Naive thymus-derived CD4-positive, alpha-beta T cell (primary cell): ENCODE measurements at places on chromosomes 5 and 9. TPM values are rescaled to one million over a fixed set of nuclear protein-coding genes. Genes with fewer than 3 reads are reported as not detected.
A peak's percentile ranks its signal among the peaks of the same experiment; 100 is the strongest.

SHROOM1 gene
- not detected for polyA plus RNA-seq

GRCh38 chr9:70043689-70044489 is at the start of gene MAMDC2:
MAMDC2 (plus strand) TSS chr9:70043848; CDS start chr9:70044198, 350 bp downstream.
- no peaks in the 10 kb centered on the region for H3K4me1 ChIP-seq
- H3K36me3 ChIP-seq = no peaks in the 10 kb centered on the region
- no peak within 1 kb of the TSS for H3K4me3 ChIP-seq
- no peaks in the 10 kb centered on the region for H3K27me3 ChIP-seq
- H3K27ac ChIP-seq = no peak within 1 kb of the TSS
- DNase-seq = no peak

DNA sequence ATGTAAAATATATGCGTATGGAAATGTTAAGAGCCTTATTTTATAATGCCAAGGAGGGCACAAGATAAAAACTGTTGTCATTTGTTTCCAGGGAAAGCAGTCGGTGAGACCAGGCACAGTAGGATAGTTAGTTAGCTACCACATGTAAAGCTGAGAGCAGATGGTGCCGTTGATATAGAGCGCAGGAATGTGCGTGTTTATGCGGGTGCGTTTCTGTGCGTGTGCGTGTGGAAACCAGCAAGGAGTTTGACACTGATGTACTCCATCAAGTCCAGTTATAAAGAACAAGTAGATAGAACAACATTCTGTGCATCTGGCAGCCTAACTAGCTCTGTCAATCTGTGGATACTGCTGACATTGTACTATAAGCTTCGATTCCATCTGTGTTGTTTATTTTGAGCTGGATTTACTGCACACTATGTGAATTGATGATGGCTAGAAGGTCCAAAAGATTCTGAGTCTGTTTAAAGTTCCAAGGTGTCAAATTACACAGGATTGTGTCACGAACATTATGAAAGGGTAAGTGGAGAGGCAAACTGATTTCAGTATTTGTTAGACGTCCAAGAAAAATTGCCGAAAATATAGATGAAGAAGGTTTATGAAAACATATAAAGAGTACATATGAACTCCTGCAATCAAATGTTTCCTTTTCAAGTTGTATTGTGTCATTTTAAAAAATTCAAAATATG is 494.9 kb upstream of the MEF2C start:
- H3K36me3 ChIP-seq = no peaks in the 10 kb centered on the region
- H3K27me3 ChIP-seq = no peaks in the 10 kb centered on the region

CD72 gene
- polyA plus RNA-seq = 0.40 TPM

DNA sequence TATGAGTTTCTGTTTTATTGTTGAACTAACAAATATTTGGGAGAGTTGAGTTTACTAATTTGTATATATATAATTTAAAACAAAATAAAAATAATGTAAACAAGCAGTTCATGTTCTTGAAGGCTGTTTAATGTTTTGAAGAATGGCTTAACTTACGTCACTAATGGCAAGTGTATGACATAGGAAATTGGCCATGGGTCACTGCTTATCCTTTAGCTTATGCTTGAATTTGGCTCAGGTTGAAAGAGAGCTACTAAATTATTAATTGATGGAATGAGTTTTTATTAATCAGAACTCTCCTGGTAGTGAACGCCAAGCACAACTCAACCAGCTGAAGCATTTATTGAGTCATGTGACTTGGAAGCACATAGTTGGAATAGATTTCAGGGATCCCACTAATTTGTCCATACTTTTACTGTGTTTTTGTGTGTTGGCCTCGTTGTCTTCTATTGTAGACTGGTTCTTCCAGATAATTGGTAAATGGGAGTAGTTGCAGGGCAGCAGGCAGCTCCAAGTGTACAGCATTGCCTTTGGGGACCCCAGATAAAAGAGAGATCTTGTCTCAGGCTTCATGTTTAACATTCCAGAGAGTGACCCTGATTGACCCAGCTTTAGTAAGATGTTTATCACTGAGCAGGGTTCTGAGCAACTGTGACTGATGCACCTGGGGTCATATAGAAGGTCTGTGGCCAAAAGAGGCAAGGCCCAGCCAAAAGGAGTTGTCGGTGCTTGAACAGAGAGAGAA is 13.5 kb downstream of the C5orf58 start:
- peaks cover 58% of the 10 kb centered on the region for H3K36me3 ChIP-seq
- DNase-seq = no peak
- H3K27ac ChIP-seq = no peak overlapping the region
- H3K4me1 ChIP-seq = no peaks in the 10 kb centered on the region
- no peak overlapping the region for H3K4me3 ChIP-seq
- H3K27me3 ChIP-seq = no peaks in the 10 kb centered on the region

DNA sequence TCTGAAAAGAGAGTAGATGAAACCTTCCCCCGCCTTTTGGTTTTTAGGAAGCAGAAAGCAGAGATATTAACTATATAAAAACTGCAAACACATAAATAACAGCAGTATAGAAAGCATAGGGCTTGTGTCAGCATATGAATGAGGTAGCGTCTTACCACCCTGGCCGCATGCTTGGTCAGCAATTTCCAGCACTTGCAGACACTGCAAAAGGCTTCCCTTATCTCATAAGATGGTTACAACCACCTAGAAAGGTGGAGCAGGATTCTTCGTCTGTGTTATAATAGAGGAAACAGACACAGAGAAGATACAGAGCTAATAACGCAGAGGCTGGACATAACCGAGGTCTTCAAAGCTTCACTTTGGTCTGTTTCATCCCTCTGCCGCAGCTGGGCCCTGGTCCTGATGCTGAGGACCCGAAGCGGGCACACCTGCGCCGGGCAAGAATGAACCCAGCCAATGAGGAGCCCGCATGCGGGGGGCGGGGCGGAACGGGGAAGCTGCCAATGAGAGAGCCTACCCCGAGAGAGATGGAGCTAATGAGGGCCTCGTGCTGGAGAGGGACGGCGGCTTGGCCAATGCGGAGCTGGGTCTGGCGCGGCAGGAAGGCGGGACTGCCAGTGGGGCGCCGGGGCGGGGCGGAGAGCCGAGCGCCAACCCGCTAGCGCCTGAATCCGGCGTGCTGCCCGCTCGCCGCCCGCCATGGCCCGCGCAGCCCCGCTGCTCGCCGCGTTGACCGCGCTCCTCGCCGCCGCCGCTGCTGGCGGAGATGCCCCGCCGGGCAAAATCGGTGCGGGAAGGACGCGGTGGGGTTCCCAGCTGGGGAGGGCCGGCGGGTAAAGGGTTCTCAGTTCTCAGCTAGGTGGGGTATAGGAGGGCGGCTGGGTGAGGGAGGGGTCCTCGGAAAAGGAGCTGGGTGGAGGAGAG is at the start of gene PCYOX1L:
PCYOX1L (plus strand) TSS at position 677 of the 924 bp plus-strand sequence; CDS start at position 700, 23 bp downstream.
- peaks cover 3% of the 10 kb centered on the region for H3K36me3 ChIP-seq
- DNase-seq = peak; percentile 96
- peak within 1 kb of the TSS; percentile 83 for H3K27ac ChIP-seq
- H3K4me1 ChIP-seq = peaks cover 15% of the 10 kb centered on the region
- peak within 1 kb of the TSS; percentile 80 for H3K4me3 ChIP-seq
- H3K27me3 ChIP-seq = no peaks in the 10 kb centered on the region

CDX1 gene
- not detected for polyA plus RNA-seq

DNA sequence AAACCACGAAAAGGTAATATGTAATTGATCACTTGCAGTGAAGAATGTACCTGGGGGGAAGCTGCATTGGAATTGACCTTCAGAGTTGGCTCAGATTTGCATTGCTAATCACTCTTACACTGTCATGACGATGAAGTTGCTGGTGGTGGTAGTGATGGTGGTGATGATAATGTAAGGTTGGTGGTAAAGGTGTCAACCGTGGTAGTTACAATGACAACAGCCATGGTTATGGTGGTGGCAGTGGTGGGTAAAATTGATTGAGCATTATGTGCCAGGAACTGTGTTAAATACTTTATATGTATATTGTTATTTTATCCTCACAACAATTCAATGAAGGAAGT is 282.4 kb downstream of the NR3C1 start:
- DNase-seq = no peak
- no peaks in the 10 kb centered on the region for H3K27me3 ChIP-seq
- H3K4me3 ChIP-seq = no peak overlapping the region
- H3K4me1 ChIP-seq = peaks cover 7% of the 10 kb centered on the region

GRCh38 chr5:170743876-170744212 is 39.7 kb upstream of the GABRP start:
- no peaks in the 10 kb centered on the region for H3K4me1 ChIP-seq
- H3K36me3 ChIP-seq = no peaks in the 10 kb centered on the region
- no peaks in the 10 kb centered on the region for H3K27me3 ChIP-seq
- H3K4me3 ChIP-seq = no peak overlapping the region
- H3K27ac ChIP-seq = no peak overlapping the region

GRCh38 chr9:136945333-136946227 is 537 bp downstream of the C8G start:
- peaks cover 16% of the 10 kb centered on the region for H3K4me1 ChIP-seq
- H3K27ac ChIP-seq = no peak overlapping the region
- peak overlapping the region; percentile 19 for H3K4me3 ChIP-seq
- no peaks in the 10 kb centered on the region for H3K27me3 ChIP-seq

DNA sequence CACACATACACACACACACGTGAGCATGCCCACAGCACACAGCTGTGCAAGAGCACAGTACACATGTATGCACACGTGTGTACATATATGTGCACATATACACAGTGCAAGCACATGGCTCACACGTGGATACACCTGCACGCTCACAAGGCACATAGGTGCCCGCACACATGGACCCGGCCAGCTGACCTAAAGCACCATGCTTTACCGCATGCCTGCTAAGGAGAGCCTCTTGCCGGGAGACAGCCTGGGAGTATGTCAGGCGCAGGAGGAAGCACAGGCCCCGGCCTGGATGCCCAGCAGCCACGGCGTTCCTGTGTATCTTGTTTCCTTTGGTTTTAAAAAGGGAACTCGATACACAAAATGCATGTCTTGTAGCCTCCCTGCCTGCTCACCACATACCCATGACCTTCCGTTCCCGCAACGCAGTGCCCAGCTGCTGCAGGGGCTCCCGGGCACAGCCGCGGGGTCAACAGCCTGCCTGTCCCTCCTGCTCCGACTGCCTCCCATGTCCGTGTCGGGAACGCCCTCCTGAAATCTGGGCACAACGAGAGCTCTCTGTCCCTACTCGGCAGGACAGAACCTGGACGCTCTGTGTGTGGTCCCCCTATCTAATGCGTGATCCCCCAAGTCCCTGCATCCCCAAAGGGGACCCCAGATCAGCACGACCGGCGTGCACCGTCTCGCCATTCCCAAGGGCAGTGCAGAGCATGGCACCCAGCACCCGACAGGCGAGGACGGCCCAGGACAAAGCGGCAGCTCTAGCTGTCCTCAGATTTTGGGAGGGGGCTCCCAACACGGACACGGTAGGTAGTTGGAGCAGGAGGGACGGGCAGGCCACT is 3.6 kb downstream of the SLC12A7 start:
- H3K4me3 ChIP-seq = no peak overlapping the region
- H3K36me3 ChIP-seq = no peaks in the 10 kb centered on the region
- peak overlapping the region; percentile 89 for H3K27ac ChIP-seq

DNA sequence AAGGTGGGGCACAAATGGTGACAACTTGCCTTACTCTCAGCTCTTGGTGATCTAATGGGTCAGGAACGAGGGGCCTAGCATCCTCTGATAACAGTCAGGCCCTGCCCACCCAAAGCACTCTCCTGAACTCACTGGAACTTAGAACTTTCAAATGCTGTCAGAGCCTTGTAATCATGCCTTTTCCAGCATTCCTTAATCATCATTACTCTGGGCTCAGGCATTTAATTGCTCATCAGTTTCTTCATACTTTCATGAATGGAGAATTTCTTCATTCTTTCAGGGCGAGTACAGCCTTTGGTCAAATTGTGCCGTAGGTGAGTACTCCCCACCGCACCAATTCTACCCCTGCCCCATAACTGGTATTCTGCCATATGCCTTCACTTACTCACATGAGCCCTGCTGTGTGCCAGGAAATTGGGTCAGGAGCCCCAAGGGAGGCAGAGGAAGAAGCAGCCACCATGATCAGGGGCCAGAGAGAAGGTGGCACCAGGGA is 30.2 kb upstream of the DUSP1 start:
- H3K27me3 ChIP-seq = no peaks in the 10 kb centered on the region
- no peak for DNase-seq
- no peak overlapping the region for H3K27ac ChIP-seq
- H3K4me1 ChIP-seq = no peaks in the 10 kb centered on the region

GRCh38 chr5:58148254-58148775 is 311.6 kb downstream of the PLK2 start:
- H3K36me3 ChIP-seq = no peaks in the 10 kb centered on the region
- H3K27ac ChIP-seq = no peak overlapping the region
- no peaks in the 10 kb centered on the region for H3K4me1 ChIP-seq
- DNase-seq = no peak

GPR150 gene
- polyA plus RNA-seq = 3.5 TPM

GRCh38 chr5:39121315-39121714 is 47.1 kb upstream of the RICTOR start:
- DNase-seq = no peak
- H3K36me3 ChIP-seq = peaks cover 66% of the 10 kb centered on the region
- no peak overlapping the region for H3K4me3 ChIP-seq
- no peaks in the 10 kb centered on the region for H3K27me3 ChIP-seq
- no peak overlapping the region for H3K27ac ChIP-seq

DNA sequence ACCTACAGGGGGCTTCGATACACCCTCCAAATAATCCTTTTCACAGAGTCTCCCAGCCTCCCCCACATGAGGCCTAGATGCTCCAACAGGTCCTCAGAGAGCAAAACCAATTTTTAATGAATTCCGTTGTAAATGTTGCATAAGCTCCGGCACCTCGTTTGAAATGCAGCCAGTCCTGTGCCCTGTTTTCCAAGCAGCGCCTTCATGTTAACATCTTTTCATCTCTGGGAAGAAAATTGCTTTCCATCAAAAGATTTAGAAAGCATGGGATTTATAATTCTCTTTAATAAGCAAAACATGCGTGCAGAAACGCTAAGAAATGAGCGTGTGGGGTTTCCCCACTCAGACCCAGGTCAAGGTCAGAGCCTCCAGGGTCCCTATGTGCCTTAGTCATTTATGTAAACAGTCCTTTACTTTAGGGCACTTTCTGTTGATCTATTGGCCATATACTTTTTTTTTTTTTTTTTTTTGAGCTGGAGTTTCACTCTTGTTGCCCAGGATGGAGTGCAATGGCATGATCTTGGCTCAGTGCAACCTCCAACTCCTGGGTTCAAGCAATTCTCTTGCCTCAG is 177.5 kb upstream of the S1PR3 start:
- no peaks in the 10 kb centered on the region for H3K4me1 ChIP-seq

- no peaks in the 10 kb centered on the region for H3K27me3 ChIP-seq
- DNase-seq = peak; percentile 53
- H3K36me3 ChIP-seq = no peaks in the 10 kb centered on the region
- H3K27ac ChIP-seq = peak overlapping the region; percentile 32
- H3K4me3 ChIP-seq = no peak overlapping the region
- peaks cover 7% of the 10 kb centered on the region for H3K4me1 ChIP-seq
Observed at GRCh38 chr9:21443849-21444625, 3.8 kb downstream of the IFNA1 start.

LVRN gene
- not detected for polyA plus RNA-seq

- no peaks in the 10 kb centered on the region for H3K36me3 ChIP-seq
- H3K27me3 ChIP-seq = no peaks in the 10 kb centered on the region
- H3K4me1 ChIP-seq = peaks cover 13% of the 10 kb centered on the region
- H3K4me3 ChIP-seq = no peak overlapping the region
- no peak for DNase-seq
Observed at GRCh38 chr9:71637375-71637774, 130.9 kb downstream of the CEMIP2 start.

GRCh38 chr9:93808115-93809029 is 146.8 kb downstream of the BARX1 start:
- H3K36me3 ChIP-seq = no peaks in the 10 kb centered on the region
- DNase-seq = no peak
- H3K27me3 ChIP-seq = no peaks in the 10 kb centered on the region
- no peak overlapping the region for H3K27ac ChIP-seq
- H3K4me3 ChIP-seq = no peak overlapping the region
- no peaks in the 10 kb centered on the region for H3K4me1 ChIP-seq
